Fibroblast of lung (primary cell): ENCODE measurements at places on chromosomes 7 and 10.

DNA sequence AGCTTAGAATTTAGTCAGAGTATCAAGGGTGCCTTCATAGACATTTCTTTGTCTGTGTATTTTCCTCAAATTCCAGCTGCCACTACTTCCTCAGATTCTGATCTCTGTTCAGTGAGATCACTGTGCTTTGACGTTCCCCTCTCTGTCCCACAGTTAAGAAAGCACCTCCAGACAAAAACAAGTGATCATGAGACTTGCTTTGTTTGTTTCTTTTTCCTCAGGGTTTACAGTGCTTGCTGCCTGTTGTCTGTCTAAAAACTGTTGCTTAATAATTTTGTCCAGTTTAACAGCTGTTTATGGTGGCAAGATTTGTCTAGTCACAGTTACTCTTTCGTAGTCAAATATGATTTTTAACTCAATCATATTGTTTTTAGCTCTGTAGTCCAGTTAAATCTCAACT, 29.1 kb downstream of the TRUB1 start:
- H3K27ac ChIP-seq: no peak overlapping the region
- H3K4me1 ChIP-seq: no peaks in the 10 kb centered on the region
- no peak overlapping the region for H3K4me3 ChIP-seq
- H3K27me3 ChIP-seq: no peaks in the 10 kb centered on the region

- H3K27me3 ChIP-seq: peaks cover 20% of the 10 kb centered on the region
- no peak overlapping the region for H3K4me3 ChIP-seq
- no peaks in the 10 kb centered on the region for H3K4me1 ChIP-seq
- H3K27ac ChIP-seq: no peak overlapping the region
Observed at GRCh38 chr7:140229591-140230515, 53.1 kb upstream of the KDM7A start.

GRCh38 chr7:35752742-35753141, 48.1 kb upstream of the SEPTIN7 start:
- H3K36me3 ChIP-seq: no peaks in the 10 kb centered on the region
- no peak for DNase-seq
- H3K4me3 ChIP-seq: no peak overlapping the region
- H3K27me3 ChIP-seq: no peaks in the 10 kb centered on the region
- H3K4me1 ChIP-seq: no peaks in the 10 kb centered on the region

DNA sequence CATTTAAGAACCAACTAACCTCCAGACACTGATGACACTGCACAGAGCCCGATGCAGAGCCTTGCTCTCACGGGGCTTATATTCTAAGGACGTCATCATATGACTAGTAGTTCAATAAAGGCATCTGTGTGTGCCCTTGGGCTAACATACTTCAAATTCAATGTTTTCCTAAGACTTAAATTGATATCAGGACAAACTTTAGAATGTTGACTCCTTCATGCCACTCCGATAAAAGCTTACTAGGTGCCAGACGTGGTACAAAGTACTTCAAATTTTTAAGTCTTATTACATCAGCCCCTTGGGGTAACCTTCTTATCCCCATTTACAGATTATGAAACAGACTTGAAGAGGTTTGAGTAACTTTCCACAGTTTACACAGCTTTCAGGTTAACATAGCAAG, 191.1 kb upstream of the PLXNA4 start:
- H3K4me1 ChIP-seq: no peaks in the 10 kb centered on the region
- no peaks in the 10 kb centered on the region for H3K36me3 ChIP-seq
- H3K4me3 ChIP-seq: no peak overlapping the region
- no peak overlapping the region for H3K27ac ChIP-seq
- H3K27me3 ChIP-seq: peaks cover 12% of the 10 kb centered on the region

- no peak for DNase-seq
- H3K36me3 ChIP-seq: no peaks in the 10 kb centered on the region
- H3K4me1 ChIP-seq: no peaks in the 10 kb centered on the region
- H3K4me3 ChIP-seq: no peak overlapping the region
- no peaks in the 10 kb centered on the region for H3K27me3 ChIP-seq
Observed at GRCh38 chr10:82392533-82392932, 517.5 kb downstream of the NRG3 start.

- H3K27me3 ChIP-seq: no peaks in the 10 kb centered on the region
- peak; percentile 13 for DNase-seq
- peak overlapping the region; percentile 19 for H3K4me3 ChIP-seq
- no peaks in the 10 kb centered on the region for H3K36me3 ChIP-seq
- no peak overlapping the region for H3K27ac ChIP-seq
Observed at GRCh38 chr10:31864834-31865518, 63.7 kb downstream of the ARHGAP12 start.

DNA sequence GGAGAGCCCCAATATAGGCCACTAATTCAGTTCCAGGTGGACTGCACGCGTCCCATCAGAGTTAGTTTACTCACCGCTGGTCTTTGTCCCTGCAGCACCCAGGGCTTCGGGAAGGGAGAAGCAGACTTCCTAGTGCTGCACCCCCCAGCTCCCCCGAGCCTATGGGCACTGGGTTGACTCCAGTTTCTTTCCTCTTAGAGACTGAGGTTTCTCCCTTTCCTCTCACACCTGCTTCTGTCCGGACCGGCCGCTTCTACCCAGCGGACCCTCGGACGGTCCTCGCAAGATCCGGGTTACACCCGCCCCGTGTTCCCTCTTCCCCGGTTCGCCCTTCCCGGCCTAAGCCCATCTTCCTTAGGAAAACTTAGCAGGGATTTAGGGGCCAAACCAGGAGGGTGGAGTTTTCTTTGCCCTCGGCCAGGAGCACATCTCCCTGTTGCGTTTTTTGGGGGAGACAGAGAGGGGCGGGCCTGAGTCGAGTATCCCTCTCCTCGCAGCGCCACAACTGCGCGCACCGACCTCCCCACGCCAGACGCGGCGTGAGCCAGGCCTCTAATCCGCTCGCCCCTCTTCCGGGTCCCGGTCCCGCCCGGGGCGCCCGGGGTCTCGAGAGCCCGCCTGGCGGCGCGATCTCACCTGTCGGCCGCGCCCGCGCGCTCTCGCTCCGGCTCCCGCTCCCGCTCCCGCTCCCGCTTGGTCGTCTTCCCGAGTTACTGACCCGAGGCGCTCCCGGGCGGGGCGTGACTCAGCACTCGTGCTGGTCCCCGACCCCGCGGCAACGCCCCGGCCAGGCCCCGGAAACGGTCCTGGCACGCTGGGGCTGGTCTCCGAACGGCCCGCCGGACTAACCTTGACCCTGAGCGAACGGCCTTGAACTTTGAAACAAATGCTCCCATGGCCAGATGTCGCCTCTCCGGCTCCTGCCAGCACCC, at the start of gene AIFM2:
AIFM2 (minus strand) TSS at position 728 of the 932 bp plus-strand sequence. CDS start 8,741 bp downstream, outside the sequence.
- peak within 1 kb of the TSS; percentile 68 for H3K27ac ChIP-seq
- H3K4me3 ChIP-seq: peak within 1 kb of the TSS; percentile 40
- peak; percentile 71 for DNase-seq
- no peaks in the 10 kb centered on the region for H3K27me3 ChIP-seq

DNA sequence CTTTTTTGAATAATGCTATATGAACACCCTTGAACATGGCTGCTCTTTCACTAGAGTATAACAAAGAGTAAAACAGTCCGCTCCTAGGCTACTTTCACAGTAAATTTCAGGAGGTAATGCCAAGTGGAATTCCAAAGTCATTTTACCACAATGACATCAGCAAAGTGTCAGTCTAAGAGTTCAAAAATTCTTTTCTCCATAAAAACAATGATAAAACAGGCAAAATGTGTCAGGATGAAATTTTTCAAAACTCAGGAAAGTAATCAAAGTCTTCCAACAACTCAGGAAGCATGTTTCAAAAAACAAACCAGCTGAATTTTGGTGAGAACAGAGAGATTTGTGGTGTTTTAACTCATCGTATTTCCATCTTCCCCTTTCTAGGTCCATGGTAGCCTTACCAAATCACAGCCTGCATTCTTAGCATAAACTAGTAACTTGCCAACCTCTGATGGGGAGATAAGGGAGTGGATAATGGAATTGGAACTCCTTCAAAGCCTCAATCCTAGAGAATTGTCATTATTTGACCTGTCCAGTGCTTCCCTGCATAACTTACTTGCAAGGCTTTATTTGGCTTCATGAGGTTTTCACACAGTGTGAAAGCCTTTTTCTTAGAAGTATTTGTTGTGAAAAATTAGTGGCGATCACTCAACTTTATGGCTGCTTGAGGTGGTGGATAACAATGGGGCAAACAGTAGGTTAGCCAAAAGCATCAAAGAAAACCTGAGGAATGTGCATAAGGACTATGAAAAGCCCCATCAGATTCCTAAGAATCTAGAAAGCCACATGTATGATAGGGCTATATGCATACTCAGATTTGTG, 302.7 kb downstream of the HDAC9 start:
- no peak for DNase-seq
- H3K36me3 ChIP-seq: no peaks in the 10 kb centered on the region
- H3K27me3 ChIP-seq: no peaks in the 10 kb centered on the region
- H3K27ac ChIP-seq: no peak overlapping the region

DNA sequence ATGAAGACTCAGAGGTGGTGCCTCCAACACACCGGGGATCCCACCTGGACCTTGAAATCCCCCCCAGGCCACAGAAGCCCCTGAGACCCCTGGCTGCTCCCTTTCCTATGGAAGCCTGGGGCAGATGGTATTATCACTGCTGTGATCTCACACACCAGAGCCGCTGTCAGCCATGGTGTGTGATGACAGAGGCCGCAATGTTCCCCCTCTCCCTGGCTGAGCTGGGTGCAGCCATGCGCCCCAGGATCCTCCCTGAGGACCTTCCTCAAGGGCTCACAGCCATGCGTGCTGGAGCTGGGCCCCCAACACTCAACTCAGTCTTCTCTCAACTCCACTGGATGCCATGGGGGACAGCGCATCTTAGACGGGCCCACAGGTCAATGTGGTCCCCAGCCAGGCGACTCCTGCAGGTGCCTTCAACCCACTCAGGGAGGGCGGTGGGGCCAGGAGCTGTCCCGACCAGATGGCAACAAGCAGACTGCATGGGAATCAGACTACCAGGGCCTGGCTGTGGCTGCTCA, 44.9 kb downstream of the VIPR2 start:
- H3K4me1 ChIP-seq: no peaks in the 10 kb centered on the region
- no peak overlapping the region for H3K4me3 ChIP-seq
- no peaks in the 10 kb centered on the region for H3K27me3 ChIP-seq
- no peak overlapping the region for H3K27ac ChIP-seq
- no peak for DNase-seq
- H3K36me3 ChIP-seq: no peaks in the 10 kb centered on the region

- peak; percentile 88 for DNase-seq
- H3K27ac ChIP-seq: peak within 1 kb of the TSS; percentile 88
- no peaks in the 10 kb centered on the region for H3K36me3 ChIP-seq
- no peaks in the 10 kb centered on the region for H3K27me3 ChIP-seq
Observed at GRCh38 chr7:41702635-41703371, at the start of gene INHBA. INHBA (minus strand) TSS chr7:41703090; CDS start chr7:41700374, 2,716 bp downstream.

DNA sequence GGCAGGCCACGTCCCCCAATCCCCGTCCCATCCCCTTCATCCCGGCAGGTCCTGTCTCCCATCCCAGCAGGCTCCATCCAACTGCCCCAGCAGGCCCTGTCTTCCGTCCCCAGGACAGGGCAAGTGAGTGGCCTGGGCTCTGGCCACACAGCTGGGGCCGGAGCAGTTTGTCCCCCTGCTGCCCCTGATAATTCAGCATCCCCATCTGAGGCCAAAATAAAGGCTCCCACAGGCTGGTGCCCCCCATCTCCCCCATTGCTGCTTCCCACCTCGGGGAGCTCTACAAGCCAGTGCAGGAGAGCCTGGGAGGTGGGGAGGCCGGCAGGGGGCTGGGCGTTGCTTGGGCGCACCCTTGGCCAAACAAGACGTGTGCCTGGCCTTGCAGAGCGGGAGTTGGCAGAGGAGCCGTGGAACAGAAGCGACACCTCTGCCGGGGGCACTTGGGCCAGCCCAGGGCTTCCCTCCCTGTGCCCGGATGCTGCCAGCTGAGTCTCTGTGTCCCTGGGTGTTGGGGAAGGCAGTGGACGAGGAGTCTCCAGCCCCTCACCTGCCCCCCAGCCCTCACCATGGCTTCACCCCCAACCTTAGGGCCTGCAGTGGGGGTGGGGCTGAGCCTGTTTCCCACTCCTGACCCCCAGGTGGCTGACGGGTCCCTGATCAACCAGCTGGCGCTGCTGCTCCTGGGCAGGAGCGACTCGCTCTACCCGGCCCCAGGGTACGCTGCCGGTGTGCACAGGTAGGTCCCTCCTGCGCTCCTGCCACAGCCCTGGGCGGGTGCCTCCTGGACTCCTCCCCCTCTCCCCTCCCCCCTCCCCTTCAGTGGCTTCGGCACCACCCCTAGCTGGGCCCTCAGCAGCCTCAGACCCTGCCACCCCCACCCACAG, 14.0 kb downstream of the AP5Z1 start:
- DNase-seq: no peak
- no peaks in the 10 kb centered on the region for H3K27me3 ChIP-seq
- H3K4me3 ChIP-seq: no peak overlapping the region
- H3K36me3 ChIP-seq: peaks cover 48% of the 10 kb centered on the region
- peaks cover 2% of the 10 kb centered on the region for H3K4me1 ChIP-seq

- H3K4me3 ChIP-seq: no peak overlapping the region
- H3K36me3 ChIP-seq: no peaks in the 10 kb centered on the region
- H3K27ac ChIP-seq: no peak overlapping the region
- DNase-seq: no peak
Observed at GRCh38 chr7:81884817-81885216, 115.0 kb upstream of the HGF start.

- no peaks in the 10 kb centered on the region for H3K4me1 ChIP-seq
- H3K27me3 ChIP-seq: no peaks in the 10 kb centered on the region
- H3K27ac ChIP-seq: no peak overlapping the region
- DNase-seq: peak; percentile 66
- H3K4me3 ChIP-seq: no peak overlapping the region
Observed at GRCh38 chr7:4260867-4261600, 421.1 kb upstream of the FOXK1 start.

GRCh38 chr10:102291221-102291905, 46.0 kb downstream of the GBF1 start:
- H3K4me3 ChIP-seq: no peak overlapping the region
- DNase-seq: no peak
- no peaks in the 10 kb centered on the region for H3K27me3 ChIP-seq
- H3K36me3 ChIP-seq: no peaks in the 10 kb centered on the region
- H3K4me1 ChIP-seq: no peaks in the 10 kb centered on the region

- H3K4me3 ChIP-seq: no peak overlapping the region
- no peaks in the 10 kb centered on the region for H3K36me3 ChIP-seq
- no peak overlapping the region for H3K27ac ChIP-seq
- no peaks in the 10 kb centered on the region for H3K27me3 ChIP-seq
- no peak for DNase-seq
- peaks cover 5% of the 10 kb centered on the region for H3K4me1 ChIP-seq
Observed at GRCh38 chr7:117096942-117097341, 143.6 kb downstream of the ST7 start.

DNA sequence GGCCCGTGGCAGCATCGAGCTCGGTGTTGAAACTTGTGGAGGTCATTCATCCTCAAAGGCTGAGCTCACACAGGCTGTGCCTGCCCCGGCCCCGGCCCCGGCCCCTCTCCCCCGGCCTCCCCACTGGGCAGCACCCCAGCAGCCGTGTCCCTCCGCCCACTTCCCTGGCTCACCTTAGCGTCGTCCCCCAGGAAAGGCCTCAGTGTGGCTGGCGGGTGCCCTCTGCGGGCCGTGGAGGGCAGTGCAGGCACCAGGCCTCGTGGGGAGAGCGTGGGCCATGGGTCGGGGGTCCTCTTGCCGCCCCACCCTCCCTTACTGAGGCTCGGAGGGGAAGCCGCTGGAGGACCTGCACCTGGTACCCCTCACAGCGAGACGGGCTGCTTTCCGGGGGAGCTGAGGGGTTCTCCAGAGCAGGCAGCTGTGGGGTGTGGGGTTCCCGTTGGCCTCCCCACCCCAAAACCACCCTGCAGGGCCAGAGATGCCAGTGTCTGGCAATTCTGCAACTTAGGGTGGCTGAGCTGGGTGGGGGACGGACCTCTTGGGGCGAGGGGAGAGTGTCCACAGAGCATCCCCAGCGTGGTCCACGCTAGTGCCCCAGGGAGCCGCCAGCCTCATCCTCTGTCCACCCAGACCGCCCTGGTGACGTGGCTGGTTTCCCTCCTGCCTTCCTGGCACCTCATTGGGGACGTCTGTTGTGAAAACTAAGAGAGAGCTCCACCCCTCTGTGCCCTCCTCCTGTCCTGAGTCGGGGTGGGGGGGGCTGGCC, 44.2 kb upstream of the DPYSL4 start:
- no peaks in the 10 kb centered on the region for H3K27me3 ChIP-seq
- no peak overlapping the region for H3K27ac ChIP-seq
- H3K4me1 ChIP-seq: no peaks in the 10 kb centered on the region
- no peaks in the 10 kb centered on the region for H3K36me3 ChIP-seq
